A172 (cell line): ENCODE measurements at places on chromosomes 4 and X.
A peak's percentile ranks its signal among the peaks of the same experiment; 100 is the strongest.

DNA sequence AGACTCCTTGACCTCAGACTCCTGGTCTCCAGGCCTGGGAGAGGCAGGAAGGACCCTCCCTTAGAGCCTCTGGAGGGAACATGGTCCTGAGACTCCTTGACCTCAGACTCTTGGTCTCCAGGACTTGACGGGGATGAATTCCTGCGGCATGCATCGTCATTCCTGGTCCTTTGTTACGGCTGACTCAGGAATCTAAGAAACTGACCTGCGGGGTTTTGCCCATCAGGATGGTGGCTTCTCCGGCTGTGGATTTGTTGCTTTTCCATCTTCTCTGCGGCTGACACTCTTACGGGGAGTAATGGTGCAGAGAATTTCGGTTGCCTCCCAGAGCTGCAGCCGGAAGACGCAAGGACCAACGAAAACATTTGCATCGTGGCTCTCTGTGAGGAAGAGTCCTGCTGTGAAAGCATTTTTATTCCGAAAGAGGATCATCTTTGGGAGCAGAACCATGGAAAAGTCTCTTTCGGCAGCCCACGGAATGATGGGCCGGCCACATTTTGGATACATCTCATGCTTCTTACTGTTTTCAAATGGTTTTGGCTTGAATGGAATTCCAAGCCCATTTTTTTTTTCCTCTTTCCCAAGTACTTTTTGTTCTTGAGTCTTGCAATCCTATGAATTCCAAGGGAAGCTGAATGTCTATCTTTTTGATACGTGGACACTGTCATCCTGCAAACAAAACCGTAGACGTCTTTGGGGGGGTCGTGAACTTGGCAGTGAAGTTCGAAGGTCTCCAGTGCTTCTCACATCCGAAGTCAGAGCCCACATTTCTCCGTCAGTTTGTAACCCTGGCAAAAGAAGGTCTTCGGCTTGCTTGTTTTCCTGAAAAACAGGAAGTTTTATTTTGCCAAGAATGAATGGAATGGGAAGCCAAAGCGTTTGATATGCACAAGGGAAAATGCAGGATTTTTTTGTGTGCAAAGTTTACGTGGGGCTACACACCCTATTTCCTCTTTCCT lies 36.5 kb downstream of the SHOX start:
- DNase-seq, result peak; percentile 87

DNA sequence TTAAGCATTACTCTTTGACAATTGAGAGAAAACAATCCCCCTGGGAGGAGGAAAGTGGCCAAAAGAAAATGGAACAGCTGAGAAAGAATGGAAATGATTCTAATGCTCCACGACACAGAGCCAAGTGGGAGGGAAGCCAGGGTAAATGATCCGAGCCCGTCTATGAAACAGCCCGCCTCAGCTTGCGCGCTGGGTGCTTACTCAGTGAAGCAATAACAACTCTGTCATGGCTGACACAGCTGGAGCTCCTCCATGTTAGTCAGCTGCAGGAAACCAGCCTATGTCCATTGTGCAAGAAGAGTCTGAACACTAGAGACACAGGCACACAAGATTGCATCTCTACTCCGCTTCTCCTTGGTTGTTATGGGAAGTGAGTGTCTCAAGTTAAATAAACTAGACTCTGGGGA lies 19.3 kb downstream of the NOA1 start:
- peak; percentile 60 for DNase-seq

DNA sequence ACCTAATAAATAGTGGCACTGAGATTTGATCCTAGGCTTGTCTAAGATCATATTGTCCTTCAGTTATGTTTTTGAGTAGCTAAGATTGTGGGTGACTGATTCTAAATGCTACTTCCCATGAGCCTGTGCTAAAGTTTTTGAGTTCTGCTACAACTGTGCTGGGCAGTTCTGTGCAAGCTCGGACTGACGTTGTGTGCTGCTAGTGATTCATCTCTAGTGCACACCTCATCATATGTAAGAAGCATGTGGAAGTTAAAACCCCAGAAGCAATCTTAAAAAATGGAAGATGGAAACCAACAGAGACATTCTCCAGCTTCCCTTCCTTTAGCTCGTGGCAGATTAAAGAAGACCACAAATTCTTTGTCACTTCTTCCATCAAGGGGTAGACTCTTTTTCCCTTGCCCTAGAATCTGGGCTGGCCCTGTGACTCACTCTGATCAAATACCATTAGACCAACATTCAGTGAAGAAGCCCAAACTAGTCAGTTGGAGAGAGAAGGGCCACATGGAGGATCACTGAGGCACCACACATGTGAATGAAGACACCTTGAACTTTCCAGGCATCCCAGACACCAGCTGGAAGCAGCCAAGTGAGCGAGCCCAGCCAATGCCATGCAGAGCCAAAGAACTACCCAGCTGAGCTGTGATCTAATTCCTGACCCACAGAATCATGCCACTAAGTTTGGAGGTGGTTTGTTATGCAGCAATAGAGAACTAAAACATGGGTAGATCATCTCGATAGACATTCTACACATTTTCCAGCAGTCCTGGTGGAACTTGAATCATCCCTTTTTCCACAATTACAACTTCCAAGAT lies 16.8 kb downstream of the ARHGAP6 start:
- no peak for DNase-seq

GRCh38 chr4:80255329-80256095 lies 11.0 kb upstream of the FGF5 start:
- no peak for DNase-seq

- DNase-seq, result no peak
Measured at GRCh38 chr4:97500423-97500822, 642.9 kb downstream of the STPG2 start.

DNA sequence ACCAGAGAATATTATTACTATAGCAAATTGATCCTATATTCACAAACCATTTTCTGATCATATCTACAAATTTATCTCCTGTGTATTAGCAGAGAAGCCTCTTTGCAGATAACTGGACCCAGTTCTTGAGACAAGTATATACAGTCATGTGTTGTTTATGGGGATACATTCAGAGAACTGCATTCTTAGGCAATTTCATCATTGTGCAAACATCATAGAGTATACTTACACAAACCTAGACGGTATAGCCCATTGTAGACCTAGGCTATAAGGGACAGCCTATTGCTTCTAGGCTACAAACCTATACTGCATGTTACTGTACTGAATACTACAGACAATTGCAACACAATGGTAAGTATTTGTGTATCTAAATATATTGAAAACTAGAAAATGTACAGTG lies 152.5 kb upstream of the SPANXN4 start:
- no peak for DNase-seq

- no peak for DNase-seq
Measured at GRCh38 chrX:75086731-75087195, 69.3 kb downstream of the ABCB7 start.

DNA sequence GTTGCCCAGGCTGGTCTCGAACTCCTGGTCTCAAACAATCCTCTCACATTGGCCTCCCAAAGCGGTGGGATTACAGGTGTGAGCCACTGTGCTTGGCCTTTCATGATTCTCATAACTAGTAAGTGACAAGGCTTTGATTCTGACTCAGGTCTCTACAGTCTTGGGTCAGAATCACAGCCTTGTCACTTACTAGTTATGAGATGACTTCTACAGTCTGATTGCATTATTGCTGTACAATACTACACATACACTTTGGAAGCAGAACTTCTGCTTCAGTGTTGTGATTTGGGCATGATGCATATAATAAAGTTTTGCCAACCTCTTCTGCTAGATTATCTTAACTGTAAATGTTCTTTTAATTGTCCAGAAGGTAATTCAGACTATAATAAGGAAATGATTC lies 123.3 kb downstream of the KDM6A start:
- DNase-seq, result no peak

DNA sequence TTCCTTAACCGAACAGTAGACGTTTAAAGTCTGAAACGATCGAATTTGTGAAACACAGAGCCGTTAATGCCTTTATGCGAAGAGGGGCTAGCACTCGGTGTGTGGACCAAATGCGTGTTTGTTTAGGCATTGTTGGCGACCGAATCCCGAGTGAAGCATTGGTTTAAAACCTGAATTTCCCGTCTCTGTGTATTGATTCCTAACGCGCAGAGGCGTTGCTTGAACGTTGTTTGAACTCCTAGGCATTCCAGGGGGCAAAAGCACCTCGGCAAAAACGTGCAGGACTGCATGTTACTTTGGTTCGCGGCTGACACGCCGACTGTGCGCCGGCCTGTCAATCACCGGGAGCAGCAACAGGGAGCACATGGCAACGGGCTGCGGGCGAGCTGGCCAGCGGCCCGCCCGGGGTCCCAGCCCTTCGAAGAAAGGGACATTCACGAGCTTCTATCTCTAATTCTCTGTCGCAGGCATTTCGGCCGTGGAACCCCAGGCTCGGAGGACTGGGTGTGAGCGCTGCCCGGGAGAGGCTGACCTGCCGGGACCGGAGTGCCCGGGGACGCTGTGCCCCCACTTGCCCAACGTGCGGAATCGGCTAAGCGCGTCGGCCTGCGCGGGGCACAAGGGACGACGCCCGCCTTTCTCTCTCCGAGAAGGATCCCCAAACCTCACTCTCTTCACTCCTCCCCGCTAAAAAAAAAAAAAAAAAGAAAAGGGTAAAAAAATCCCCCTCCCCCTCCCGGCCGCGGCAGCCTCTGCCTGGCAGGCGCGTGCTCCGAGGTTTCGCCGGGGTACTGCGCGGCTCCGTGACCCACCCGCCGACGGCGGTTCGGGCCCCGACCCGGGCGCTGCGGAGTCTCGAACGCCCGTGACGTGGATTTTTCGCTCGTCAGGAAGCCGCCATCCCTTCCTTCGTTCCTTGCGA lies 810 bp downstream of the SPRY1 start:
- DNase-seq, result no peak

DNA sequence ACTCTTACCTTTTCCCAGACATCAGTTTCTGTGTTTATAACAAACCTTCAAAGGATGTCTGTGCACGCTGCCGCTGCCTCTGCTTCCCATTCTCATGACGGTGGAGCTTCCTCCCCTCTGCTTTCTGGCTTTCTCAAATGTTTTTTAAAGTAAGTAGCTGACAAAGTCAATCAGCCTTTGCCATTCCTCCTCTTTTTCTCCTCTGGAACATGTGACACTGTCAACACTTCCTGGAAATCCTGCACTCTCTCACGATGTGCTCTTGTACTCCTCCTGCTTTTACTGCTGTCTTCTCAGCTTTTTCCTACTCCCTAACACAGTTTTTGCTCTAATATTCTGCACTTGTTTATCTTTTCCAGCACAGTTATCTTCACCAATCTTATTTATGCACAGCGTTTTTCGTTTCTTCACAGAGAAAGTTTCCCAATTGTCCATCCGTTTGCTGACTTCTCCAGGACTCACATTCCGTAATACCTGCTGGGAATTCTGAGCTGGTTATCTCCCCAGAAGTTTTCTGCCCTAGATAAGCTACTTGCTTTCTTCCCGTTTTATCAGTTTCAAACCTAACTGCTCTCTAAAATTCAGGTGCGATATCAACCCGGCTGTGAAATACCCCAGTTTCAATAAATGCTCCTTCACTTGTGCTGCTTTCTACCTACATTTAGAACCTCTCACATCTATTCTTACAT lies 465.6 kb upstream of the AGA start:
- no peak for DNase-seq

DNA sequence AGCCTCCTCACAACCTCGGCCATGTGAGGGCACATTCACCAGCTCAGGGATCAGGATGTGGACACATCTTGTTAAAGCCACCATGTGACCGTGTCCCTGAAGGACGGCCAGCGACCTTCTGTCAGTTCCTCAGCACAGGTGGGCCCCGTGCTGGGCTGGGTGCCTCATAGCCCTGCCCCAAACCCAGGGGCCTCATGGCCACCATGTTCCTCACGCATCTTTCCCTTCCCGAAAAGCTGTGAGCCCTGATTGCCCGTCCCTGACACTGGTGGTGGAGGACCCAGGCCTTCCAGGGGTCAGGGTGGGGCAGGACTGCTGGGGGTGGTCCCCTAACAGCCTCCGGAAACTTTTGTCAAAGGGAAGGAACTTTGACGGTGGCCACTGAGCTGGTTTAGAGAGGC lies 60.1 kb upstream of the ADRA2C start:
- DNase-seq, result no peak

- DNase-seq, result no peak
Measured at GRCh38 chr4:127672111-127672510, 39.4 kb downstream of the INTU start.

- no peak for DNase-seq
Measured at GRCh38 chrX:153636716-153637115, 10.3 kb upstream of the DUSP9 start.

DNA sequence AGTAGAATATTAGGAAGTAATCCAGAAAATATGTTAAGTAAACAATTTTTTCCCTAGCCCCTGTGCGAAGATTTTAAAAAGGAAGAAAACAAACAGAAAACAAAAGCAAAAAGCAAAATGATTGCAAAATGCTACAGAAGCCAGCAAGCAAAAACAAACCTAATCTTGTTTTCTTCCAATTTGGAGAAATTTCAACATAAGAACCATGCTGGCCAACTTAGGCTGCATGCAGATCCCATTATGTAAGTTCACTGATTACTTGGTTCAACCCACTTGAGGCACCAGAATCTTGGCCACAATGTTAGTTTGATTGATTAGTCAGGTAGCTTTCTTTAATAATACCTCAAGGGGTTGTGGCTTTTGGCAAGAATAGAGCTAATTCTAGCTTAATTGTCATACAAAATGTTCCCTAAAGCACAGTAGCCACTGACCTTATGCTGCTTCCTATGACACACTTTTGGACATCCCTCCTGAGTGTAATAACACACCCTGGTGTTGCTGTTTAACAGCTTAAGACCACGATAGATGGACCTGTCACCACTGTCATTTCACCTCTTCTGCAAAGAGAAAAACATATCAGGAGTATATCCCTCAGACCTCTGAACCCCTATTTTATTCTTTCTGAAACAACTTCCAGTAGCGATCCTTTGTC lies 2342.1 kb downstream of the PCDH7 start:
- no peak for DNase-seq

DNA sequence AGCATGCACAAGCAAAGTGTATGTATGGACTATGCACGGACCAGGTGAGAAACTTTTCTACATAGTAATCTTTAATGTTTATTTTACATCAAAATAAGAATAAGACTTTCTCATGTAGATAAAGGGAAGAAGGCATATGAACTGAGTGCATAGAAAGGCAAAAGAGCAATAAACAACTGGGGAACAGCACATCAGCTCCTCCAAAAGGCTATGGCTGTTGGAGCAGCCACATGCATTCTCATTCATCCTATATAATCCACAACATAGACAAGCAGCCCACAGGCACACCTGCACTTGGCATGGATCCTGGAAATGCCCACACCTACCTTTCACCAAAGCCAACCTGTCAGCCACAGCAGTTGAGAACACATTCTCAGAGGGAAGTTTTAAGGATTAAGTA lies 586.9 kb upstream of the INTU start:
- DNase-seq, result no peak

- no peak for DNase-seq
Measured at GRCh38 chr4:24743927-24744326, 51.4 kb upstream of the SOD3 start.

DNA sequence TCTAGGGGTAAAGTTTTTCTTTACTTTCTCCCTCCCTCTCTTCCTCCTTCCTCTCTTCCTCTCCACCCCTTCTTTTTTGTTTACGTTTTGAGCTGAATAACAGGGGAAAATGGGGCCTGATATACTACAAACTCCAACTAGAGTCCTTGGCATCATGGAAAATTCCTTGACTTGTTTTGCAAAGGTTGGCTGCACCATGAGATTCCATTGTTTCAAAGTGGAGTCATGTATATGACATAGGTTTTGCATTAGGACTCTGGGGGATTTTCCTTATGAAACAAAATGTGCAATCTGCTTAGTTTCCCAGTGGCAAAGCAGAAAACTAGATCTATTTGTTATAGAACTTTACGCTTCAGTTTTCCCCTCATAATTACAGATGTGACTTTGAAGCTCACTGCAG lies 233.5 kb upstream of the PGRMC2 start:
- no peak for DNase-seq

GRCh38 chrX:13607331-13607995 lies 38.1 kb downstream of the EGFL6 start:
- no peak for DNase-seq
